ENCODE measurements at places on chromosomes 6 and 20. TPM values are rescaled to one million over a fixed set of nuclear protein-coding genes. Genes with fewer than 3 reads are reported as not detected.

LY6G6D gene
- 0.90 TPM for total RNA-seq

DNA sequence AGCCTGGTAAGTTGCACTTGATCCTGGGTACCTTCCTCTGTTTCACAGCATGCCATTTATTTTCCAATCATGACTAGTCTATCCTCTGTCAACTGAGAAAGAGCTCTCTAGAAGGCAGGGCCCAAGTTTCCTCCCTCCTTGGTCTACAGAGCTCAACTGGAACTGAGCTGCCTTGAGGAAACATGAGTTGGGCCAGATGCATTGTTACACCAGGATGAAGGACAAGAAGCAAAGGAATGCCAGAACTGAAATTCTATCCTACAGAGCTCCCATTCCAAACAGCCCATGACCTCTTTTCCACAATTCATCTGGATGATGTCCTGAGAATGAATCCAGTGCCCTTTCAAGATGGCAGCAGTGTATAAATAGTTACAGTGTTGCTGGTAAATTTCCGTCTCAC lies 66.7 kb upstream of the E2F3 start:
- no peak for DNase-seq

DNA sequence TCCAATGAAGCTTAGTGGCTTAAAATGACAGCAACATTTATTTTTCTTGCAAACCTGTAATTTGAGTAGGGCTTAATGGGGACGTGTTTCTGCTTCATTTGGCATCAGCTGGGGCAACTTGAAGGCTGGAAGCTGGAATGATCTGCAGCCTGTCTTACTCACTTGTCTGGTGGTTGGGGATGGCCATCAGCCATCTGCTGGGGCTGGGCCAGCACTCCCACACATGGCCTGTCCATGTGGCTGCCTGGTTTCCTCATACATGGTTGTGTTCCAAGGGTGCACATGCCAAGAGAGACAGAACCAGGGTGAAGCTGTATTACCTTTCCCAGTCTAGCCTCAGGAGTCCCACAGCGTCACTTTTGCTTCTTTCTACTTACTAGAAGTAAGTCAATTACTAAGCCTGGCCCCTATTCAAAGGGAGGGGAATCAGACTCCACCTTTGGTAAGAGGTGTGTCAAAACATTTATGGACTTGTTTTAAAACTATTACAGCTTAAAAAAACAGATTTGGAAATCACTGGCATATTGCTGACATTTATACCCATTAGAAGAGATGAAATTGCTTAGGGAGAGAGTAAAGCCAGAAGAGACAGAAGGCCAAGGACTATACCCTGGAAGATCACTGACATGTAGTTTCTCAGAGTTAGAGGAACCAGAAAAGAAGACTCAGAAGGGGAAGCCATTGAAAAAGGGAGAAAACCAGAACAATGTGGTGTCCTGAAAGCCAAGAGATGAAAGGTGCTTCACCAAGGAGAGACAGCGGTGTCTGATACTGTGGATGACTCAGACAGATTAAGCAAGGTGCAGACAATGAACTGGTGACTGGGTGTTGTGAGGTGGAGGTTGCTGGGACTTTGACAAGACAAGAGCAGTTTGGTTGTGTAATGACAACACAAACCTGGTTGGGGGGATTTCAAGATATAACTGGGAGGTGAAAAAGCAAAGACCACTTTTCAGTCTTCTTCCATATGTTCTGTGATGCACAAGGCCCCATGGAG lies 345.2 kb downstream of the GJA1 start:
- DNase-seq = no peak

DNA sequence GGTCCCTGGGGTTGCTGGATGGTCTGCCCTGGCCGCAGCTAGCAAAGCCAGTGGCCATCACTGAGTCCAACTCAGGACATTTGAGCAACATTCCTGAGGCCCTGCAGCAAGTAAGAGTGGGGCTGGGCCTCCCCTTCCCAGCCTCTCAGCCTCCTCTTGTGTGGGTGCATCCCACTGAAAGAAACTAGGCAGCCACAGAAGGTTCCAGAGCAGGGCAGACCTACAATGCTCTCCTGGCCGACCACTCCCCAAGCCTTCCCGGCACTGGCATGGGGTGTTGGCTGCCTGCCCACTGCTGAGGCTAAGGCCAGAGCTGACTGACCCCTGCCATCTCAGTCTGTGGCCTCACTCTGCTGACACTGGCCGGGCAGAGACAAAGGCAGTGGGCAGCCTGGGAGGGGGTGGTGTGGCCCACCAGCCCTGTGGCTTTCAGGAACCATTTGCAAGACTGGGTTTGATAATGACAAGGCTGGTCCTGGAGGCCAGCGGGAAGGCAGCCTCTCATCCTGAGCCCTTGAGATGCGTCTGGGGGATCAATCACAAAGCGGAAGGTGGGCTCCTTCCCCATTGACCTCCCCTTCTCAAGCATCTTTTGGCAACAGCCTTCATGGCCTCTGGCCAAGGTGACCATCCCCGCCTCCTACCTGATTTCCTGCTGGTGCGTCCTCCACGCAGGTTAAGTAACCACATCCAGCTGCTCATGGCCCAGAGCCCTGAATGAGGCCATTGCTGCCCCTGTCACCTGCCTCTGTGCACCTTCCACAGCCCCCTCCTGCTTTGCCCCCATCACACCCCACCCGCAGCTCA lies 9.6 kb downstream of the DLGAP4 start:
- no peak for DNase-seq

DNA sequence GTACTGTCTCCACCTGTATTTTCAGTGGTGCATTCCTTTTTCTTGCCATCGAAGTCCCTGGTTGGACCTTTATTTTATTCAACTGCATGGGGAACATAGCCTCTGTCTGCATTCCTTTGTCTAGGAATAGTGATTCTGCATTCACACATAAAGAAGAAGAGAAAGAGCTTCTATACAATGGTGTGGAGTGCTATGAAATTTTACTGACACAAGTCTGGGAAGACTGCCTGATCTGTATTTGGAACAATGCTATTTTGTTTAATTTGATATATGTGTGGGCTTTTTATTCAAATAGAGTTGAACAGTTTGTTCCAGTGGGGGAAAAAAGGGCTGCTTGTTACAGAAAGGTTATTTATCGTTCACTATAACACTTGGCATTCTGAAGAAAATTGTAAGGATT lies 375.7 kb upstream of the POU3F2 start:
- DNase-seq = no peak

MCHR2 gene
- total RNA-seq = not detected

DYNLT2 gene
- total RNA-seq = 4.7 TPM

VSTM2L gene
- 2.9 TPM for total RNA-seq

BTNL2 gene
- total RNA-seq = not detected

GRCh38 chr6:70131528-70131927 lies 171.4 kb downstream of the COL9A1 start:
- DNase-seq = no peak

ANKEF1 gene
- total RNA-seq = 8.3 TPM
